NT2/D1 (cell line): ENCODE measurements at places on chromosomes 3 and 15.

DNA sequence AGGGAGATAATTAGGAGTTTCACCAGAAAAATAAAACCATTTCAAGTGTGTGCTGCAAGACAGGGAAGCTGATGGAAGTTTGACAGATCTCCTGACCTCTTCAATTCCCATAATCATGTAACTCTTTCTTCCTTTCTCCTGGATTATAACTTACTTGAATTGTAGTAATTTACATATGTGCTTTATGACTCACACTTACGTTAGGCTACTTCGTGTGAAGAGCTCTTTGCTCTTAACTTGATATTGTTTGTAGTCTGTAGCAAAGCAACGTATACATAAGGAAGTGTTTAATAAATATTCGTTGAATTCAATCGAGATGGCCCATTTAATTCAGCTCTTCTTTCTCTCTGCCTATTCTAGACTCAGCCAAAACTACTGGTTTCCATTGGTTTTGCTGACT is 23.5 kb downstream of the ROBO2 start:
- DNase-seq: no peak

- DNase-seq: no peak
These were observed 14.1 kb downstream of the SLMAP start for GRCh38 chr3:57770009-57770827.

- no peak for DNase-seq
These were observed 28.2 kb upstream of the CCDC50 start for GRCh38 chr3:191301017-191301416.

GRCh38 chr3:63387568-63387967 is 109.5 kb downstream of the SYNPR start:
- no peak for DNase-seq

GRCh38 chr3:47007482-47008233 is 28.2 kb downstream of the NBEAL2 start:
- no peak for DNase-seq

- DNase-seq: no peak
These were observed 32.6 kb downstream of the HPS3 start for GRCh38 chr3:149162007-149162406.

GRCh38 chr3:128307029-128307633 is 153.8 kb downstream of the EEFSEC start:
- DNase-seq: no peak

- DNase-seq: no peak
These were observed 17.6 kb downstream of the CBLB start for GRCh38 chr3:105851176-105851575.

DNA sequence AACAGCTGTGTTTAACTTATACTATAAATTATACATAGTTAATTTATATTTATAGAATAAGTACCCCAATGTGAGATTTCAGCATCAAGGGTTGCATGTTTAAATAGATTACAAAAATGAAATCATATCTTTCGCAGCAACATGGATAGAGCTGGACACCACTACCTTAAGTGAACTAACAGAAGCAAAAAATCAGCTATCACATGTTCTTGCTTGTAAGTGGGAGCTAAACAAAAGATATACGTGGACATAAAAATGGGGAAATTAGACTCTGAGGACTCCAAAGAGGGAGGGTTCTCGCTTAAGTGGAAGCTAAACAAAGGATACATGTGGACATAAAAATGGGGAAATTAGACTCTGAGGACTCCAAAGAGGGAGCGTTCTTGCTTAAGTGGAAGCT is 626.5 kb upstream of the DPPA4 start:
- DNase-seq: no peak

DNA sequence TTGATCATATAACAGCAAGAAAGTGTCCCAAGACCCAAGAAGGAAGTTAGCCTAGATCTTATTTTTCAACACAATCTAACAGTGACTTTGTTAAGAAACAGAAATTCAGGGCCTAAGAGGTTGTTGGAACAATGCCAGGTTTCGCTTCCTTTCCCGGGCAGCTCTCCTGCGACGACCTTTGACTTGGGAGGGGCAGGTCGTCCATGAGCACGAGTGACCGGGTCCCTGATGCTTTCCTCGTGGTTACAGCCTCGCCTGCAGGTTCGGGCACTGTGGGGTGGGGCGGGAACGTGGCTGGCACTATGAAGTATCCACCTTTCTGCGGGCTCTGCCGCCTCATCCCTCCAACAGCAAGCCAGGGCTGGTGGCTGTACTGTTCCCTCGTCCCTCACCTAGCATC is 90.1 kb upstream of the RGMA start:
- no peak for DNase-seq

- DNase-seq: no peak
These were observed 54.6 kb downstream of the CAPN3 start for GRCh38 chr15:42413920-42414319.

DNA sequence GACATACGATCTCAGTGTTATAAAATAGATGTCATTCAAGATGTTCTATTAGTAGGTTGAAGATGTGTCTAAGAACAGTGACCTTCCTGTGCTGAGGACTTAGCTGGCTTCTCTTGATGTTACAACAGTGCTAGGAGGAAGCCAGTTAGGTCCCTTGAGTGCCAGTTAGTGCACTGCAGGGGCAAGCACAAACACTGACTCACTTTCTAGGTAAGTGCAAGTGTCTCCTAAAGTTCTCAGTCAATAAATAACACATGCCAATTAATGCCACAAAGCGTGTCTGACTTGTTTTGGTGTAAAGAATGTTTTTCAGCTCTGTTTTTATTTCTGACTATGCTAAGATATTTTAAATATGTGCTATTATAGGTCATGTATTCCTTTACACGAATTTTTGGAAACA is 211.8 kb downstream of the NAALADL2 start:
- no peak for DNase-seq

GRCh38 chr15:74626752-74627692 is 11.4 kb downstream of the CLK3 start:
- no peak for DNase-seq

GRCh38 chr3:32969656-32970055 is 18.2 kb downstream of the CCR4 start:
- DNase-seq: no peak

DNA sequence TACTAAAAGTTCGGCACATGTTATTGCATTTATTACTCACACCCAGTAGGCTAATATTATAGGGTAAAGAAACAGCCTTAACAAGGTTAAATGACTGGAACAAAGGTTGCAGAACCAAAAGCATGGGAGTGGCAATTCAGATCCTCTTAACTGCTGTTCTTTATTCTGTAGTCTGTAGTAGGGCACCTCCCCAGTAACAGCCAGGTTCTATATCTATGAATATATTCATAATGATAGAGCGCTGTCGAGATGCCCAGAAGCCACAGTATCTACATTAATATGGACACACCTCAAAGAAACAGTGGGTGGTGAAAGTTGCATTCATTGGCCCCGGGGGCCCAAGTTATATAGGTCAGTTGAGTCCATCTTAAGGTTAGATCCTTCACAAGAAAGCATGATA is 340.9 kb upstream of the THRB start:
- no peak for DNase-seq

- DNase-seq: no peak
These were observed 64.9 kb downstream of the GHSR start for GRCh38 chr3:172383306-172383796.

DNA sequence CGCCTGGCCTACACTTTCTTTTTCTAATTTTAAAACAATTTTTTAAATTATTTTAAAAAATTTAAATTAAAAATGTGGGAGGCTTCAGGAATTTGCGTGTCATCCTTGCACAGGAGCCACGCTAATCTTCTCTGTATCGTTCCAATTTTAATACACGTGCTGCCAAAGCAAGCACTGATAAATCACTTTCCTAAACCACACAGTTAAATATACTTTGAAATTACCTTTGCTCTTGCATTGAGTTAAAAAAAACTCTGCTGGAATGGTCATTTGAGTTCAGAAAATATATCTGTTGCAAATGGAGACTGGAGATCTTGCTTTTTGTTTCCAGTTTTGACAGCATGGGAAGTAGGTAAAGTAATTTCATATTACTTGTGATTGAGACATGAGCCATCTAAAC is 23.6 kb downstream of the GATM start:
- DNase-seq: no peak

DNA sequence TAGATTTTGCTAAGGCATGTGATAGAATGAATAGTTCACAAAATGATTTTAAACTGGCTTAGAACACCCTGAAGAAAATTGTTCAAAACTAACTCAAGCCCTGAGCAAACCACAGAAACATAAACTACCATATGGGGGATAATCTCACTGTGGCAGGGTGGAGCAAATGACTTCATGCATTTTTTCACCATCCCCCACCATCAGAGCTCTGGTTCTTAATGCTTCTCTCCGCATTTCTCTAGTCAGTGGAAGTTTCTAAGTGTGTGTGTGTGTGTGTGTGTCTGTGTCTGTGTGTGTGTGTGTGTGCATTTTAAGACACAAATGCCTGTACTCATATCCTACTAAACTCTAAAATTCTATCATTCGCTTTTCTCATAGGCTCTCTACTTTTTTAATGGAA is 107.1 kb upstream of the PHLDB2 start:
- DNase-seq: no peak

GRCh38 chr15:85583442-85583841 is 203.0 kb downstream of the AKAP13 start:
- no peak for DNase-seq

DNA sequence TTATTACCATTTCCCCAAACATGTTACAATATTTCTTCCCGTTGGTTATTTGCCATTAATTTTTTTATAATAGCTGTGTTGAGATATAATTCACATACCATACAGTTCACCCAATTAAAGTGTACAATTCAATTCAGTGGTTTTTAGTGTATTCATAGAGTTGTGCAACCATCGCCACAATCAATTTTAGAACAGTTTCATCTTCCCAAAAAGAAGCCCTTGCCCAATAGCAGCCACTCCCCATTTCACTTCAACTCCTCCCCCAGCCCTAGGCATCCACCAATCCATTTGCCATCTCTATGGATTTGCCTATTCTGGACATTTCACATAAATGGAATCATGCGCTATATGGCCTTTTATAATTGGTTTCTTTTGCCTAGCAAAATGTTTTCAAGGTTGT is 225.1 kb downstream of the EPHB1 start:
- no peak for DNase-seq

- no peak for DNase-seq
These were observed 59.4 kb downstream of the LDHAL6B start for GRCh38 chr15:59266028-59266427.

DNA sequence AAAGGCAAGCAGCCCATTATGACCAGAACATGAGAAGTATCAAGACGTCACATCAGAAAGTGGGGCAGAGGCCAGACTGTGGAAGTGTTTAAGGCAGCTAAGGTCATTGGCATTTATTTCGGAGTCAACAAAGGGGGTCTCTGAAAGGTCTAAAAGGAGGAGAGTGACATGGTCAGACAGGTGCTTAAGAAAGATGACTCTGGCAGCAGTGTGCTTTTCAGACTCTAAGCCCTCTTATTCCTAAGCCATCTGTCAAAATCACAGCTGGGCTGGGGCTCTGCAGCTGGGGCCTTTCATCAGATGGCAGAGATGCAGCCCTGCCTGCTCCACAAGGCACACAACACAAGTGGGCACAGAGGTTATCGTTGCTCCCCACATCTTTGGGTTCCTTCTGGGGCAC is 14.0 kb downstream of the FBXL22 start:
- no peak for DNase-seq

- DNase-seq: no peak
These were observed 54.5 kb downstream of the KIF9 start for GRCh38 chr3:47228088-47228487.

DNA sequence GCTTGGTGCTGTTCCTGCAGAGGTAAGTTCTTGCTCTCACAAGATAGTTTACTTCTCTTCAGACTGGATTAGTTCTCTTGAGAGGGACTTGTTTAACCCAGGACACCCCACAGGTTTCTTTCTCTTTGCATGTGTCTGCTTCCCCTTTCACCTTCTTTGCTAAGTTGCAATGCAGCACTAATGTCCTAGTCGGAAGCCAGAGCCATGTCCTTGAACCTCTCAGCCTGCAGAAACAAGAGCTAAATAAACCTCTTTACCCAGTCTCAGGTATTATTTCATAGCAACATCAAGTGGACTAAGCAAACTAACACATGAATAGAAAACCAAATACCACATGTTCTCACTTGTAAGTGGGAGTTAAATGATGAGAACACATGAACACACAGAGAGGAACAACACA is 915.2 kb downstream of the NSUN3 start:
- DNase-seq: no peak

GRCh38 chr3:183862610-183863009 is 22.1 kb downstream of the PARL start:
- DNase-seq: no peak

DNA sequence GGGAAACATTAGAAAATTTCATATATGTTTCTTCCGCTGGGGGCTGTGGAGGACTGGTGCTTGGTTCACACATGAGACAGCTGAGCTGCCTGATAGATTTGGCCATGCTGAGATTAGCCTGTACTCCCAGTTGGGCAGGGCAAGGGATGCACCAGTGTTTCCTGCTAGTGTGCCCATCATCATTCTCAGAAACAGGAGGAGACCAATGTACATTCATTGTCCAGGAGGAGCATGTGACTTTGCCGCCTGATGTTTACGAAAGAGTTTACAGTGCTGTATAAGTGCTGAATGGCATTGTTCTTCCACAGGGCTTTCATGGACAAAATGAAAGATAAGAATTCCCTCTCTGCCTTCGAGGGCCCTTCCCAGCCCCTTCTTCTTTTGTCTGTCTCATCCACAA is 311.1 kb upstream of the THBS1 start:
- DNase-seq: no peak

- DNase-seq: peak; percentile 27
These were observed 53.5 kb downstream of the CCR4 start for GRCh38 chr3:33004961-33005360.

- no peak for DNase-seq
These were observed 787 bp downstream of the TRPM1 start for GRCh38 chr15:31100738-31101137.

GRCh38 chr15:99424978-99425656 is 140.7 kb upstream of the MEF2A start:
- no peak for DNase-seq

GRCh38 chr3:9175421-9175820 is 74.0 kb downstream of the SRGAP3 start:
- DNase-seq: no peak

DNA sequence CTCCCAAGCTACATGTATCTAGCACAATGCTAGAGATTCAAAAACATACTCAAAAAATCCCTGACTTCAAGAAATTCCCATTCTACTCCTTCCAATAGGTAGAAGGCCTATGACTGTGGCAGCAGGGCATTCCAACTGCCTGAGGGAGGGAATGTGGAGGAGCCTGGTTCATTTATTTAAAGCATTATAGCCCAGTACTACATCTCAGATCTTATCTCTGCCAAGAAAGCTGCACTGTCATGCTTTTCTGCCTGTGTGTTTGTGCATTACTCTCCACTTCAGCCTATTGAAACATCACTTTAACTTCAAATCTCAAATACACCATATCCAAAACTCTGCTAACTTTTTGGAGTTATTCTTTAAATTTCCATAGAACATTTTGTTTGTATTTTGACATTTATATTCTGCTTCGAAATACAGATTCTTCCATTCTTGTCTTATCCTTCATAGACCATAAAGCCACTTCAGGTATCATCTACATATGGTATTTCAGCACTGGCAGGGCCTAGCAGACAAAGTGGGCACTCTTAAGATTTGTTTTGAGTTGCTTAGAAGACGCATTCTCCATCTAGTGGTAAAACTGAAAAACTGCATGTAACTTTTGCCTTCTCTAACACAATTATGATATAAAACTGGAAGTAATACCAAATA is 59.1 kb upstream of the NEDD4 start:
- no peak for DNase-seq

- peak; percentile 38 for DNase-seq
These were observed 14.4 kb downstream of the ATP13A3 start for GRCh38 chr3:194472290-194472920.
